ELF-1 (cell line): ENCODE measurements at places on chromosomes 7 and 10.

DNA sequence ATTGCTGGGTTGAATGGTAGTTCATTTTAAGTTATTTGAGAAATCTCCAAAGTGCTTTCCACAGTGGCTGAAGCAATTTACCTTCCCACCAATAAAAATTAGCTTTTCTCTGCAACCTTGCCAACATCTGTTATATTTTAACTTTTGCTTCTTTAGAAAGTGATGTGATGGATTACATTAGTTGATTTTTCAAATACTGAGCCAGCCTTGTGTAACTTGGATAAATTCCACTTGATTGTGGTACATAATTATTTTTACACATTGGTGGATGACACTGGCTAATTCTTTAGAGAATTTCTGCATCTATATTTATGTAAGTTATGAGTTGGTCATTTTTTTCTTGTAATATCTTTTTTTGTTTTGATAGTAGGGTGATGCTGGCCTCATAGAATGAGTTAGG is 634.1 kb downstream of the GALNT17 start:
- no peak for DNase-seq

- DNase-seq, result no peak
These were observed 161.3 kb downstream of the CUX1 start for GRCh38 chr7:101978683-101979082.

DNA sequence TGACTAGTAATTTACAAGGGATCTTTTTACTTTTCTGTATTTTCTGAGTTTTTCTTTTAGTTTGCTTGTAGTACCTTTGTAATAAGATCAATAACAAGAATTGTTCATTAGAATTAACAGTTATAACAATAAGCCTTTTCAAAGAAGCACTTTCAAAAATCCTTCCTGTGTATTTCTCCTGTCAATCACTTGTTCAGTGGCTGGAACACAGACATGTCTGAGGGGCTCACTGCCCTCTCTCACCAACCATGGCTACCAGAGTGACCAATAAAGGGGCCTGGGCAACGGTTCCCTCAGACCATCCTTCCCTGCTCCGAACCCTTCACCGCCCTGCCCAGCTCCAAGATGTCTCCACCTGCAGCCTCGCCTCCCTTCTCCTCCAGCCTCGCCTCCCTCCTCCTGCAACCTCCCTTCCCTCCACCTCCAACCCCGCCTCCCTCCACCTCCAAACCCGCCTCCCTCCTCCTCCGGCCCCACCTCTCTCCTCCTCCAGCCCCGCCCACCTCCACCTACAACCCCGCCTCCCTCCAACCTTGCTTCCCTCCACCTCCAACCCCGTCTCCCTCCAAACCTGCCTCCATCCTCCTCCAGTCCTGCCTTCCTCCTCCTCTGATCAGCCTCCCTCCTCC is 353.4 kb downstream of the TNS3 start:
- peak; percentile 34 for DNase-seq

GRCh38 chr7:18402488-18403183 is 92.9 kb upstream of the HDAC9 start:
- no peak for DNase-seq

GRCh38 chr7:39005036-39005435 is 27.3 kb downstream of the POU6F2 start:
- DNase-seq, result no peak

- no peak for DNase-seq
These were observed 150.6 kb downstream of the SDK1 start for GRCh38 chr7:3451701-3452100.

- peak; percentile 43 for DNase-seq
These were observed 58.0 kb downstream of the LCOR start for GRCh38 chr10:96890172-96890513.

DNA sequence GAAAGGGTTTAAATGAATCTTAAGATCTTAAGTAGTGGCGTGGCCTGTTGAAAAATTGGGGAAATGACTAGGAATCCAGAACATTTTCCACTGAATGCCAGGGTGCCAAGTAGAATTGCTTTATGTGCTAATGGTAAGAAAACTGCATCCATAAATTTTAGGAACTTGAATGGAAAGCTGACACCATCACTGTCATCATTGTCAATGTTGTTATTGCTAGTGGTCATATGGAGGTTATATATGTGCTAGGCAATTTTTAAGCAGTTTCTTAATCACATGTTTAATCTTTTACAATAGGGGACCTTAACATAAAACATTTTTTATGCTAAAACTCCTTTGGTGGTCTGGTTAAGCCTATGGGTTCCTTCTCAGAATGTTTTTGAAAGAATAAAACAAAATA is 13.1 kb downstream of the MARCHF5 start:
- DNase-seq, result no peak

GRCh38 chr7:149248777-149249176 is 9.3 kb downstream of the ZNF212 start:
- no peak for DNase-seq

DNA sequence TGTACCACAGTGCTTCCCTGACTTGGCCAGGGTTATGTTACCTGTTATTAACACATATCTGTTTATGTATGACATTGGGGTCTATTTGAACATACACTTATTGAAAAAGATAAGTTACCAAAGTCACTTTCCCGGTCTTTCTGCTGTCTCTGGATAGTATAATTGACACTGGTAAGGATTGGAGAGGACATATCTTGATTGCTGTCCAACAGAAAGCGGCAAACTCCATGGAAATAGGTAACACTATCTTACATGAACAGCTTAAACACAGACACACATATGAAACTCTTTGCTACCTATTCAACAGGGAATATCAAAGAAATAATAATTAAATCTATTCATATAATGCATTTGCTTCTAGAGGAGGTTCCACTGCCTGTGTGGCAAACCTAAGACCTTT is 282.5 kb upstream of the AOAH start:
- DNase-seq, result no peak

DNA sequence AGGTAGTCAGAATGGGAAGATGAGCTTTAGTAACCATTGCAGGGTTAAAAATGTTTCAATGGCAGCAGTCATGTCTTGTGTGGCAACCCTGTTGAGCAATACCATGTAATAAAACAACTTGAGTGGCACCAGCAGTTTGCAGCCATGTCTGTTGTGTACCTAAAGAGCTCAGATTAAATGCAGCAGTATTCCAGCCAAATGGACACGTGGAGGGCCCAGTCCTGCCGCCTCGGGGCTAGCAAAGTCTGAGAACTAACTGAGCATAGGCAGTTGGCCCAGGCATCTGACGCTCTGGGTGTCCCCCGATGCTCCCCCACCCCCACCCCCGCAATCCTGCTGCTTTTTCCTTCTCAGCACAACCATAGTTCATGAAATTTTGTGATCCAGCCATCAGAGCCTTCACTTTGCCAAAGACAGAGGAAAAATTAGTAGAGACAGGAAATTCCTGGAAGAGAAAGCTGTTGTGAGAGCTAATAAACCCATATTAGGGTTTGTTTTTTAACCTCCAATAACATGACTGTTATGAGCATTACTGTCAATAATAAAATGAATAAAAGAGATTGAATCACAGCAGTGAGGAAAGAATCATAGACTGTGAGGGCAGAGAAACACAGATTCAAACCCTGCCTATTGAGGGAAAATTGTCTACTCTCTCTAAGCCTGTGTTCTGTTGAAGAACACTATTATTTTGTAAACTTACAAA is 220.6 kb upstream of the RHOBTB1 start:
- DNase-seq, result no peak

DNA sequence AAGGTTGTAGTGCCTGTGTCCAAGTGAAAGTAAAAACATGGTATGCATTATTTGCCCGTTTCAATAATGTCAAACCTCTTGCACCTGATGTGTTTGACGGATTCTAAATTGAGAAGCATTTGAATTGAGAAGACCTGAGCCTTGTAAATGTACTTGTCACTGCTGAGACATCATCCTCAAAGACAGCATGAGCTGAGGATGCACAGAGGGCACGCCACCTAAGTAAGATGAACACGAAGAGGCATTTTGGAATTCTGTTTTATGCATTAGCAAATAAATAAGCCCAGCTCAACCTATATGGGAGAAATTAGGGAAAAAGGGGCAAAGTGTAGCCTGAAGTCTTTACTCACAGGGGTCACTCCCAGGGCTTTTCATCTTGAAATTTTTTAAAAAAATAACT is 73.8 kb upstream of the SORCS1 start:
- DNase-seq, result no peak

DNA sequence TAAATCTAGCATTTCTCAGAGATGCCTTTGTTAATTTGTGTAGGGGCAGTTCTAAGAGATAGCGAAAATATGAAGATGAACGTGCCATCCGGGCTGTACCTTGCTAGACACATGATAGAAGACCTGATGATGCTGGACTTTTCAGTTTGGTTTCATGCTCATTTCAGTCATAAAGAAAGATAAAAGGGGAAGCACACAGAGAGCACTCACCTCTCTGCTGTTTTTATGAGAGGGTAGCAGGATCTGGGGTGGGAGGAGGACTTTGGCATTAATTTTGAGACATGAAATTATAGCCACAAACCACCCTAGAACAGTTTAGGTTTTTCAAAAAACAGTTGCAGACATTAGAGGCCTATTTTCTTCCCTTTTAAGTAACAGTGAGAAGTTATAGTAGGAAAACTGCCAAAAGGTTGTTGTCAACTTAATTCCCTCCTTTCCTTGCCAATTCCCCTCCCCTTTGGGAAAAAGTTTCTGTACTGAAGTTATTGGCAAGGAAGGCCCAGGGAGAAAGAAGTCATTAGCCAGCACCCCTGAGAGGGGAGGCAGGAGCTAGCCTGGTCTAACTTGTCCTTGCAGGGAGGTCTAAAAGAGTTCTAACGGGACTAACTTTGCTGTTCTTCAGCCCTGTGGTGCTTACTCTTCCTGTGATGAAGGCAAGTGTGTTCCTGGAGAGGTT is 2.6 kb downstream of the ST7 start:
- DNase-seq, result no peak

DNA sequence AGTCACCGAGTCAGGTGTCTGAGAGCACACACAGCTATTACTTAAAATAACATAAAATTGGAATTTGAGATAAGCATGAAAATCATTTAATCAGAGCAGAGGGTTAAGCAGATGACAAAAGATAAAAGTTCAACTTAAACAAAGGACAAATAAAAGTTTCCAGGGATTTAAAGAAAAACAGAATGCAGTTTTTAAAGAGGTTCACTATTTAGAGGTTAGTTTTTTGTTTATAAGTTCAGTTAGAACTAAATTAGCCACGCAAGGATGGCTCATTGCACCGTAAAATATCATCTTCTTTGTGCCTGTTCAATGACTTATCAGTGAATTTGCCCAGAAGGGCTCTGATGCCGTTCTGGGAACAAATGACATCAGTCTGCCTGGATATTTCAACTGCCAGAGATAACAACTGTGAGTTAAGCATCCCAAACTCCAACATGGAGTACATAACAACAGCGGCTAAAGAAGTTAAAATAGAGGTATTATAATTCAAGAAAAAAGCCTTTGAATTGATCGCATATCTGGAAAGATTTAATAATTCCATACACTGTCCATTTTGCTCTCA is 107.8 kb downstream of the ANK3 start:
- DNase-seq, result no peak

GRCh38 chr7:105648561-105649401 is 67.5 kb upstream of the EFCAB10 start:
- DNase-seq, result no peak

- no peak for DNase-seq
These were observed 200.2 kb upstream of the SEMA3E start for GRCh38 chr7:83849131-83849530.

- peak; percentile 95 for DNase-seq
These were observed 91.2 kb downstream of the GTF2IRD1 start for GRCh38 chr7:74544706-74545469.
